ENCODE measurements at places on chromosomes 4 and X. TPM values are rescaled to one million over a fixed set of nuclear protein-coding genes. Genes with fewer than 3 reads are reported as not detected.
A peak's percentile ranks its signal among the peaks of the same experiment; 100 is the strongest.

The GPR78 gene
- total RNA-seq: 2.0 TPM

- peak; percentile 44 for DNase-seq
Measured at GRCh38 chrX:119482481-119483480, 14.5 kb downstream of the SLC25A5 start.

The ITGB1BP2 gene
- total RNA-seq: 6.2 TPM

DNA sequence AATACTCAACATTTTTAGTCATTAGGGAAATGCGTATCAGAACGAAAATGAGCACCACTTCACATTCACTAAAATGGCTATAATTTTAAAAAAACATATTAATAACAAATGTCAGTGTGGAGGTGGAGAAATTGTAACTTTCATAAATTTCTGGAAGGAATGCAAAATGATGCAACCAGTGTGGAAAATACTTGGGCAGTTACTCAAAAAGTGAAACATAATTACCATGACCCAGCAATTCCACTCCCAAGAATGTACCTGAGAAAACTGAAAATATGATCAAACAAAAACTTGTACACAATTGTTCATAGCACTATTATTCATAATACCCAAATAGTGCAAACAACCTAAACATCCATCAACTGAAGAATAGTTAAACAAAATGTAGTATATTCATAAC lies 76.1 kb upstream of the FAM241A start:
- DNase-seq: peak; percentile 38

GRCh38 chr4:98656443-98656842 lies 2.0 kb downstream of the TSPAN5 start:
- DNase-seq: no peak

- DNase-seq: peak; percentile 83
Measured at GRCh38 chr4:86306816-86307215, 53.0 kb downstream of the MAPK10 start.

The PRRG3 gene
- total RNA-seq: 0.49 TPM

DNA sequence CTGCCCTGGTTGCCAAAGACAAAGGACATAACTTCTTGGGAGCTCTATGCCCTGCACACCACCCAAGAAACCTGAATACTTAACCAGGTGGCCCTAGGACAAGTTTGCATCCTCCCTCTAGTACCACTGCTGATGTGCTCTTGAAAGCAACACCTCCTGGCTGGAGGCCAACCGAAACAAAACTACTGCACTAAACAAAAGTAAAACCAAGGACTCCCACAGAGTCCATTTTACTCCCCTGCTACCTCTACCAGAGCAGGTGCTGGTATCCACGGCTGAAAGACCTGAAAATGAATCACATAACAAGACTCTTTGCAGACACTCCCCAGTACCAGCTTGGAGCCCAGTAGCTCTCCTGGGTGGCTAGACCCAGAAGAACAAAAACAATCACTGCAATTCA lies 941.8 kb downstream of the RAPGEF2 start:
- DNase-seq: no peak

- DNase-seq: no peak
Measured at GRCh38 chr4:184817494-184818215, 8.1 kb downstream of the ACSL1 start.
